ENCODE measurements at places on chromosomes 1 and 21.
A peak's percentile ranks its signal among the peaks of the same experiment; 100 is the strongest.

DNA sequence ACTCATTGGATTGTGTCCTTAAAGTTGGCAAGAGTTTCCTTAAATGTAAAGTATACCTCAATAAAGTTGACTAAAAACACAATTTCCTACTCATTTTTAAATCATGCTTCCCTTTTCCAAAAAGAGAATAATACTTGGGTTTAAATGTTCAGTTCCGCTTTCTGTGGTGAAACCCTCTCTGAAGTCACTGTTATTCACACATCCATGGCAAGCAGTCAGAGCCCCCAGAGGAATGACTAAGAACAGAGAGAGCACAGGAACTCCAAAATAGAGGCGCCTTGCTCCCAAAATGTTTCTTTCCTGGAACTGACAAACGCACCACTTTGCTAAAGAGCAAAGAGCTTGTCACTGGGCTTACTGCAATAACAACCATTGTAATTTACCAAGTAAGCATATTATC is 142.5 kb downstream of the TIAM1 start:
- peak; percentile 41 for DNase-seq

- peak; percentile 16 for DNase-seq
These were observed 992 bp downstream of the TENT5C start for GRCh38 chr1:117606649-117607430.

GRCh38 chr21:17250778-17251241 is 262.0 kb upstream of the CXADR start:
- no peak for DNase-seq

- DNase-seq = no peak
These were observed 116.2 kb downstream of the FOXD2 start for GRCh38 chr1:47554082-47554481.

GRCh38 chr1:115496904-115497527 is 144.8 kb upstream of the VANGL1 start:
- DNase-seq = peak; percentile 70

GRCh38 chr1:109668123-109668775 is 392 bp downstream of the GSTM2 start:
- no peak for DNase-seq

GRCh38 chr1:64514197-64514765 is 44.4 kb downstream of the CACHD1 start:
- DNase-seq = peak; percentile 82

DNA sequence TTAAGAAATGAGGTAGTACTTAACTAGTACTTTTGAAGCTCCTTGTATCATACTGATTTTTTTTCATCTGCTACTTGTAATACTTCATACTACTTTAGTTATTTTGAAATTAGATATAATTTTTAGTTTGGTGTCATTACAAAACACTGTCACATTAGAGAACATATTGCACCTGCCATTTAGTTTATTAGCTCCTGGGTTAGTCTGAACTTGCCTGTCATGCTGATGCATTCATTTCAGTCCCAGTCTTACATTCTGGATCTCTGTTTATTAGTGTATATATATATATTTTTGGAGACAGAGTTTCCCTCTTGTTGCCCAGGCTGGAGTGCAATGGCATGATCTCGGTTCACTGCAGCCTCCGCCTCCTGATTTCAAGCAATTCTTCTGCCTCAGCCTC is 50.3 kb downstream of the DYRK1A start:
- DNase-seq = no peak

- DNase-seq = no peak
These were observed 55.3 kb downstream of the SEC16B start for GRCh38 chr1:177914603-177915002.

GRCh38 chr1:22327411-22327810 is 124.2 kb upstream of the ZBTB40 start:
- no peak for DNase-seq

DNA sequence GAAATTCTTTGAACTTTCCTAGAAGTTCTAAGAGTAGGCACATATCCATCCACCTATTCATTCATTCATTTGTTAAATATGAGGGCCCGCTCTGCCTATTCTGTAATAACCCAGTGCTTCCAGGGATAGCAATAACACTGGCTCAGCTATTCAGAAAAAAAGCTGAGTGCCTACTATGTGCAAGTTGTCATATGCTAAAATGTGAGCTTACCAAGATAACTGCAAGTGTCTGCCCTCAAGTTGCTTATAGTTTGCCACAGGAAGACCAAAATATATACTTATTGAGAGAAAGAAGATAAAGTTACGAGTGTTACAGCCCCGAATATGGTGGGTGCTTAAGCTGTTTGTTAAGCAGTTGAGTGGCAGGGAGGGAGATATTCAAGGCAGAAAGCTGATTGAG is 39.6 kb downstream of the CD55 start:
- DNase-seq = no peak

DNA sequence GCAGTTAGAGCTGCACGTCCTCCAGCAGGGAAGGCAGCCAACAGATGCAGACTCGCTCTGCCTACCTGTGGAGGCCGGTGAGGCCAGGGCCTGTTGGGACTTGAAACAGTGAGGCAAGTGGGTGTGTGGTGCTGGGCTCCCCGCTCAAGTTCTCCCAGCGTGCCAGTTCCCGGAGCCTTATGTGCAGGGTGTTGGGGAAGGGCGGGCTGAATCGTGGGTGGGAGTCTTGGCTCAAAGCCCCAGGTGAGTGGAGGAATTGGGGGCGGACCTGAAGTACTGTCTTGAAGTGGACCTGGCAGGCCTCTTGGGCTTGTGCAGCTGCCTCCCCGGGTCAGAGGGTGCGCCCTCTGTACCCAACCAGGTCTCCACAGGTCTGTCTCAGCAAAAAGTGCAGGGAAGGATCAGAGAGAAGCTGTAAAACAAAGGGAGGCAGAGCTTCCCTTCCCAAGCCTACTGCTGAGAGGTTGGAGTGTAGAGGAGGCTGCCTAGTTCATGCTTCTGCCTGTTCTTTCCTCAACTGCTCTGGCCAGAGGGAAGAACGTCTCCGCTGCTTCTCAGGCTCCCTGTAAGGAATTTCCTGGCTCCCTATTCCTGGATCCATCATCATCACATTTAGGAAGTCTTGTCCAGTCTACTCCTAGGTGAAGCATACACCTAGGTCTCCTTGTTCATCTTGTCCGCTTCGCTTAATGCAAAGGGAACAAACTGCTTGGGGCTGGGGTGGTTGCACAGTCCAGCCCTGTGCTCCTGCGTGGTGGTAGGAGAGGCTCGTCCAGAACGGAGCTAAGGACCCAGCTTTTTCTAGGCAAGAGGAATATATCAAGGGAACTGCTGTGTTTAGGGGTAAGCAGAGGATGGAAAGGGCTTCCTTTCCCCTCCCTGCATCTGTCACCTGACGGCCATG is 14.9 kb downstream of the UTP11 start:
- DNase-seq = no peak

DNA sequence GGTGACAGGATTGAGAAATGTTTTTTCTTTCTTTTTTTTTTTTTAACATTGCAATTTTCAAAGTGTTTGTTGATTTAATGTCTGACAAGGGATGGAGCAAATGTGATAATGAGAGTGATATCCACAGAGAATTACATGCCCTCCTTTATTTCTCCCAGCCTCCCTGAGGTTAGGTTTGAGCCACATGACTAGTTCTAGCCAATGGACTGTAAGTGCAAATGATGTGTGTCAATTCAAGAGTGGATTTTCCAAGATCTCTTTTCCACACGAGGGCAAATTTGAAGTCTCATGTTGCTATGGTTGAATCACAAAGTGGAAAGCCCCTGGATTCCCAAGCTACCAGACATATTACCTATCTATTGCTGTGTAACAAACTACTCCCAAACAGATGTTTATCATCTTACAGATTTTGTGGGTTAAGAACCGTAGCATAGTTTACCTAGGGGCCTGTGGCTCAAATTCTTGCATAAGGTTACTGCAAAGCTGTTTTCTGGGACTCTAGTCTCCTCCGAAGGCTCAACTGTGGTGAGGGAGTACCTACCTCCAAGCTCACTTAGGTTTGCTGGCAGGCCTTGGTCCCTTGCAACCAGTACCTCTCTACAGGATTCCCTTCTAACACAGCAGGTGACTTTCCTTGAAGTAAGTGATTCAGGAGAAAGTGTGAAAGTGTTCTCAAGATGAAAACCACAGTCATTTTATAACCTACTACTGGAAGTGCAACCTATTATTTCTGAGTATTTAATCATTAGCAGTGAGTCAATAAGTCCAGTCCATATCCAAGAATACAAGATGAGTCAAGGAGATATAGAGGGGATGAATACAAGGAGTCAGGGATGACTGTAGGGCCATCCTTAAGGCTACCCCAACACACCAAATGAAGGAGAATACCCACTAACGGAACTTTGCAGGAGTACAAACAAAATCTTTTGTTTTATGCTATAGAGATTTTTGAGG is 533.6 kb downstream of the PTPRC start:
- DNase-seq = no peak

- peak; percentile 50 for DNase-seq
These were observed 309.2 kb downstream of the HLX start for GRCh38 chr1:221188458-221188857.

- no peak for DNase-seq
These were observed 21.2 kb downstream of the TNNT2 start for GRCh38 chr1:201356236-201356635.

DNA sequence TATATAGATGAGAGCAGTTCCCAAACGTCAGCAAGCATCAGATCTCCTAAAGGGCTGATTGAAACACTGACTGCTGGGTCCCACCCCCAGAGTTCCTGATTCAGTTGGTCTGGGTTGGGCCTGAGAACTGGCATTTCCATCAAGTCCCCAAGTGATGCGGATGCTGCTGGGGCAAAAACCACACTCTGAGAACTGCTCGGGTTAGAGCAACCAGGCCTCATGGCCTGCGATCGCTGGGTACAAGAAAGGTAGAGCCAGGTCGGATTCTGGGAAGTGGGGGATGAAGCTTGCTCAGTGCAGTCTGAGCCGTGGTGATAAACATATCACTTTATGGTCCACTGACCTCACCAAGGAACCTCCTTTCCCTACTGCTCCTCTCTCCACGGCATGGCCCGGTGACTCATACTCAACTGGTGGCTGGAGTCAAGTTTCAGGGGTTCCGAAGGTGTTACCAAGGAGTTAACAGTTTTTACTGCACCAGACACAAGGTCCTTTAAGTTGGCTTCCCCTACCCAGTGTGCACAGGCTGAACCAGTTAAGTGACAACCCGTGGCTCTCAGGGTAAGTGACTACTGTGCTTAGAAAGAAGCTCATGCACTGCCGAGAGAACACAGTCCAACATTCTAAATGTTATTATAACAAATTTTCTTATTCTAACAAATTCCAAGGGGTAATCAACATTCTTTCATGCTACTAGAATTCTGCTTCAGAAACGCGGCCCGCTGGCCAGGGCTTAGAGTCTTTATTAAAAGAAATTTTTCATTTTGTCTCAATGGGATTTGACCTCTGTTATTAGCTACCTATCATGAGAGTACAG is 153.5 kb downstream of the TGFBR3 start:
- DNase-seq = peak; percentile 61

GRCh38 chr1:30286988-30287839 is 436.2 kb downstream of the MATN1 start:
- no peak for DNase-seq

- DNase-seq = no peak
These were observed 9.7 kb downstream of the TNR start for GRCh38 chr1:175733722-175734121.

GRCh38 chr21:33360281-33360680 is 35.5 kb downstream of the IFNAR1 start:
- DNase-seq = peak; percentile 70

DNA sequence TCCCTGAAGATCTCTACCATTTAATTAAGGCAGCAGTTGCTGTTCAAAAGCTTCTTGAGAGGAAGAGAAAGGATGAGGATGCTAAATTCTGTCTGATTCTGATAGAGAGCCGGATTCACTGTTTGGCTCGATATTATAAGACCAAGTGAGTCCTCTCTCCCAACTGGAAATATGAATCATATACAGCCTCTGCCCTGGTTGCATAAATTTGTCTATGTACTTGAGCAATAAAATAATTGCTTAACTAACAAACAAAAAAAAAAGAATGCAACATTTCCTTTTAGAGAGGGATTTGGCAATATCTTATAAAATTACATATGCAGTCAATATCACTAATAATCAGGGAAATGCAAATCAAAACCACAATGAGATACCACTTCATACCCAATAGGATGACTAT is 26.8 kb downstream of the ALDH9A1 start:
- peak; percentile 52 for DNase-seq

DNA sequence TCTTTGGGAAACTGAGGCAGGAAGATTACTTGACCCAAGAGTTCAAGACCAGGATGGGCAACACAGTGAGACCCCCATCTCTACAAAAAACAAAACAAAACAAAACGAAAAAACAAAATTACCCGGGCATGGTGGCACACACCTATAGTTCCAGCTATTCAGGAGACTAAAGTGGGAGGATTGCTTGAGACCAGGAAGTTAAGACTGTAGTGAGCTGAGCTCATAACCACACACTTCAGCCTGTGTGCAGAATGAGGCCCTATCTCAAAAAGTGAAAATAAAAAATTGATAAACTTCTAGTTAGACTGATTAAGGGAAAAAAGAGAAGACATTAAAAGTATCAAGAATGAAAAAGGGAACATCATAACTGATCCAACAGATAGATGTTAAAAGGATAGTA is 154.0 kb downstream of the RHOU start:
- DNase-seq = no peak

- no peak for DNase-seq
These were observed 77.8 kb upstream of the ZNF281 start for GRCh38 chr1:200487650-200488049.

- DNase-seq = no peak
These were observed 31.3 kb downstream of the CBR1 start for GRCh38 chr21:36100971-36101641.

- no peak for DNase-seq
These were observed 187.6 kb upstream of the FAM78B start for GRCh38 chr1:166354406-166354805.

GRCh38 chr1:27689423-27690173 is 17.6 kb upstream of the IFI6 start:
- DNase-seq = peak; percentile 76

- DNase-seq = peak; percentile 74
These were observed 68.5 kb upstream of the ADAM30 start for GRCh38 chr1:119964673-119965363.

GRCh38 chr1:41666981-41667631 is 182.6 kb upstream of the EDN2 start:
- DNase-seq = peak; percentile 75

DNA sequence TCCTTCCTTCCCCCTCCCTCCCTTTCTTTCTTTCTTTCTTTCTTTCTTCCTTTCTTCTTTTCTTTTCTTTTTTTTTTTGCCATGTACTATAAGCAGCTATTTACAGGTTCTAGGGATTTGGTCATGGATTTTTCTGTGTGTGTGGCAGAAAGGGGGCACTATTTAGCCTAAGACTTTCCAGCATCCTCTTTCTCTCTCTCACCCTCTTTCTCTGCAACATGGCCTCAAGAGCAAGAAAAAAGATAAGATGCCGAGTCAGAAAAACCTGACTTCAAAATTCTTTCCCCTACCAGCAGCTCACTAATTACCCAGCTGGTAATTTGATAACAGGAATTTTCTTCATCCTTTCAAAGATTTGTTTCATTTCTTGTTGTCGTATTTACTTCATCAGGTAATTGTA is 458.3 kb upstream of the ADAMTS5 start:
- DNase-seq = no peak
